Dermis microvascular lymphatic vessel endothelial cell (primary cell): ENCODE measurements at places on chromosomes 2 and 18. TPM values are rescaled to one million over a fixed set of nuclear protein-coding genes. Genes with fewer than 3 reads are reported as not detected.

The TSPYL6 gene
- not detected in 2 replicates for total RNA-seq

The ZNF804A gene
- not detected in 2 replicates for total RNA-seq

The MYCN gene
- 3.2 and 7.2 TPM in 2 replicates for total RNA-seq

The EMX1 gene
- total RNA-seq: not detected in 2 replicates

The DSG2 gene
- 3.3 and 22.3 TPM in 2 replicates for total RNA-seq

The ACMSD gene
- not detected in 2 replicates for total RNA-seq

The COLEC12 gene
- total RNA-seq: 33.4 and 110 TPM in 2 replicates

GRCh38 chr2:20224716-20225293, at the start of gene SDC1:
SDC1 (minus strand) TSS chr2:20225130; CDS start chr2:20224867, 263 bp downstream.
- no peak for DNase-seq

DNA sequence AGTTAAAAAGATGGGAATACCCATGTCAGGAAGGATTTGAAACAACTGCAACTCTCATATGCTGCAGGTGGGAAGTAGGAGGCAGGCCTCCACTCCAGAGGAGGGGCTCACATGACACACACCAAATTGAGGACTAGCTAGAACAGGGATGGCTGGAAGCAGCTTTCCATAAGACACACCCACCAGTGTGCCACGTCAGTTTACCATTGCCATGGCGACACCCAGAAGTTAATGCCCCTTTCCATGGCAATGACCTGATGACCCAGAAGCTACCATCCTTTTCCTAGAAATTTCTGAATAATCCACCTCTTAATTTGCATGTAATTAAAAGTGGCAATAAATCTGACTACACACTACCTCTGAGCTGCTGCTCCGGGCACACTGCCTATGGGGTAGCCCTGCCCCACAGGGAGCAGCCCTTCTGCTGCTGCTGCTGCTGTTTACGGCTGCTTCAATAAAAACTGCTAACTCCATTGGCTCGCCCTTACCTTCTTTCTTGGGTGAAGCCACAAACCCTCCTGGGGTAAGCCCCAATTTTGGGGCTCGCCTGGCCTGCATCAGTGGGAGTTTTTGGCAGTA, 89.4 kb downstream of the RRM2 start:
- DNase-seq: no peak

GRCh38 chr18:69838620-69839411, 108.9 kb downstream of the CD226 start:
- no peak for DNase-seq

GRCh38 chr2:60366135-60366712, 187.2 kb downstream of the BCL11A start:
- no peak for DNase-seq

- DNase-seq: no peak
Measured at GRCh38 chr2:200136655-200137054, 169.8 kb upstream of the SPATS2L start.

GRCh38 chr2:69770193-69770702, 28.3 kb downstream of the ANXA4 start:
- DNase-seq: peak; percentile 72

GRCh38 chr2:200627110-200627770, 41.4 kb downstream of the AOX1 start:
- DNase-seq: no peak

- no peak for DNase-seq
Measured at GRCh38 chr2:159144776-159145614, 141.5 kb downstream of the WDSUB1 start.

DNA sequence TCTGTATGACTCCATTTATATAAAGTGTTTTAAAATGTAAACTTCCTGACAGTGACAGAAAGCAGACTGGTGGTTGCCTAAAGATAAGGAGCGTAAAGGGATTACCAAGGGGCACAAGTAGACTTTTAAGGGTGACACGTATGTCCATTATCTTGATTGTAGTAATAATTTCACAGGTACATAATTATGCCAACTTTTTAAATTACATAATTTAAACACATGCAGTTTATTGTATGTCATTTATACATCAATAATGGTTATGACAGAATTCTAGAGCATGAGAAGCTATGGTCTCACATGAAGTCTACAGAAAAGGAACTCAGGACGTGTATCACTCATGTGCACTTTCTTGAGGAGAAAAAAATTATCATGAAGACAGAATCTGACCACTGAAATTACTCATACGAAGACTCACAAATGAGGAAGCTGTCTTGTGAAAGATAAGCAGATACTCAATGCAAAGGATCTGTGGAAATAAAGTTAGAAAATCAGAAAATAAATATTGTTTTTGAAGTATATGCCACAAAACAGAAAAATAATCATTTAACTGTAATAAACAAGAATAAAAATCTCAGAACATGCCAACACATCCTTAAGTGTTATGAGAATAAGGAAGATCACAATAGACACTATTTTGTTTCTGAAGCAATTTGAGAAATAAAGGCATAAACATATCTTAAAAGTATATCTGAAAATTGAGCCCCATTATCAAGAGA, 84.4 kb downstream of the TMEM131 start:
- DNase-seq: no peak

- no peak for DNase-seq
Measured at GRCh38 chr2:236355911-236356310, 91.7 kb upstream of the ASB18 start.

- DNase-seq: no peak
Measured at GRCh38 chr2:239506101-239506857, 105.5 kb upstream of the HDAC4 start.

- peak; percentile 80 for DNase-seq
Measured at GRCh38 chr18:61949946-61950345, 57.1 kb upstream of the RNF152 start.
